ENCODE measurements at places on chromosomes 2 and 18.
A peak's percentile ranks its signal among the peaks of the same experiment; 100 is the strongest.

GRCh38 chr2:204019572-204020501 lies 83.3 kb downstream of the ICOS start:
- DNase-seq: peak; percentile 77

GRCh38 chr18:41906528-41907146 lies 48.4 kb upstream of the PIK3C3 start:
- peak; percentile 71 for DNase-seq

DNA sequence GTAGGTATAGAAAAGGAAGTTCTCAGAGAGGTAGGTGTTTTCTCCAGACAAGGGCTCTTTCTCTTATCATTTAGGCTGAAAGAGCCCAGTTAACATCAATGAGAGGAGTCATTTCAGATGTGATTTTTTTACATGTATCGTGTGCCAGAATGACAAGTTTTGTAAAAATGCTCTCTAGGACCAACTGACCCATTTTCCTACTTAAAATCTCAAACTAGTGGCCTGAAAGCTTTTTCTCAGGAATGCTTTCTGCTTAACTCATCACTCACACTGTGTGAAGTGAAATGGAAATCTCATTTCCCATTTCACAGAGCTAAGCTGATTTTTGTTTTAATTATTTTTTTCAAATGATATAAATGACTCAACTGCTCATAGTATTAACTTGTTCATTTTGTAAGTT lies 128.7 kb upstream of the CYP26B1 start:
- no peak for DNase-seq

GRCh38 chr2:216648105-216648504 lies 14.9 kb downstream of the IGFBP2 start:
- DNase-seq: peak; percentile 64

- DNase-seq: no peak
These were observed 57.2 kb downstream of the FAM171B start for GRCh38 chr2:186751078-186751477.

DNA sequence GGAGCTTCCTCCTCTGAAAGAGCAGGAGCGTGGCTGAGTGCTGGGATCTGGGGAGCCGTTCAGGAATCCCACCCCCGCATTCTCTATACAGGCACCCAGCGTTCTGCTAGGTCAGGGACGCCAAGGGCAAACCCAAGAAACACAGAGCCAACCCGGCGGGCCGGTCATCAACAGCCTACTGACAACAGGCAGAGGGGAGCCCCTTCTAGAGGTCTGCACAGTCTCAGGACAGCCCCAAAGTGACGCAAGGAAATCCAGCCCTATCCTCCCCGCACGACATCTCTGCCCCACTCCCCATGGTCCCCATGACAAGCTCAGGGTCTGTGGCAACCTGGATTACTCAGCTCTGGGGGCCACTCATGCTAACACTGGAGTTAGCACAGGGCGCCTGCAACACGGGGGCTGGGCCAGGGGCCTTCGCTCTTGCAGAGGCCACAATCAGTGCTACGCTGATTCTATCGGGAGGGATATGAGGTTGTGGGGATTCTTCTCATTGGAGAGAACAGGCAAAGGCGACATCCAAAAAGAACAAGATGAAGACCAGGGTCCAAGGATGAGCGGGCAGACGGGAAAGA lies 81.6 kb downstream of the PXDN start:
- no peak for DNase-seq

- DNase-seq: no peak
These were observed 166.5 kb upstream of the CXCR4 start for GRCh38 chr2:136284226-136285119.

DNA sequence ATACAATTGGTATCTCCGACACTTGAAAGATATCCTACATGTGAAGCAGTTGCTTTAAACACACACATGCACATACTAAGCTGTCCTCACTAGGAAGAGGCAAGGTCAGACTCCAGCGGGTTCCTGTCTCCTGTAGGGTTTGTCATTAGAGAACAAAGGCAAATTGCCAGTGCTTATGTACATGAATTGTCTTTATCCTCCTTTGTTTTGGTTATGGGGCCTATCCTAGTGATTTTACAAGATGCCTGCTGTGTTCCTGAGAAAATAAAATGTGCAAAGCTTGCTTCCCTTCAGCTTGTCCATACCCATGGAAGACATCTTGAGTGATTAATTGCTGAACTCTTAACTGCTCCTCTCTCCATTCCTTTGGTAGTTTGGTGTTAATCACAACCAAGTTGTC lies 86.7 kb upstream of the SLC39A10 start:
- no peak for DNase-seq

DNA sequence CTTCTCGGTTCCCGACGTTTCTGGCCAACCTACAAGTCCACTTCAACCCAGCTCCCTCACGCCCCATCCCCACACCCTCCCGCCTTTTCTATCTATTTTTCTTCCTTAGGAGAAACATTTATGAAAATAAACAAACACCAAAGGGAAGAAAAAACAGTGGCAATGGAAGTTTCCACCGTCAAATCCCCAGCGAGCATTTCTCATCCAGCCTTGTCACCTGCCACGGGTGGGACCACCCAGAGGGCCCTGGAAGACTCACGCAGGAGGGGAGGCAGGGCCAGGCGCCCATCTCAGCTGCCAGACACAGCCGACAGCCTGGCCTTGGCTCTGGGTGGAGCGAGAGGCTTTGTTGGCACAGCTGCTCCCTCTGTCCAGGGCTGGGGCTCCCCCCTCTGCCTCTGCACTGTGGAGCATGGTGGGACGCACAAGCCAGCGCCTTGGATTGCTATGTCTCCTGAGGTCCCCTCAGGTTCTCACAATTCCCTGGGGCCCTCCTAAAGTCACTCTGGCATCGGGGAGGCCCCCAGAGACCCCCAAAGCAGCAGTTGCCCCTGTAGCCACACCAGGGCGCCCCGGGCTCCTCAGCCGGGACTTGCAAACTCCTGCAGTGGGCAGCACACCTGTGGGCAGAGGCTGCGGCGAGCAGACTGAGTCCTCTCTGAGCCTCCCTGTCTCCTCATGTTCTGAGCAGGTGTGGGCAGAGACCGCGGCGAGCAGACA lies 395.7 kb upstream of the SALL3 start:
- DNase-seq: no peak

GRCh38 chr2:64624862-64625261 lies 28.9 kb downstream of the SERTAD2 start:
- no peak for DNase-seq

DNA sequence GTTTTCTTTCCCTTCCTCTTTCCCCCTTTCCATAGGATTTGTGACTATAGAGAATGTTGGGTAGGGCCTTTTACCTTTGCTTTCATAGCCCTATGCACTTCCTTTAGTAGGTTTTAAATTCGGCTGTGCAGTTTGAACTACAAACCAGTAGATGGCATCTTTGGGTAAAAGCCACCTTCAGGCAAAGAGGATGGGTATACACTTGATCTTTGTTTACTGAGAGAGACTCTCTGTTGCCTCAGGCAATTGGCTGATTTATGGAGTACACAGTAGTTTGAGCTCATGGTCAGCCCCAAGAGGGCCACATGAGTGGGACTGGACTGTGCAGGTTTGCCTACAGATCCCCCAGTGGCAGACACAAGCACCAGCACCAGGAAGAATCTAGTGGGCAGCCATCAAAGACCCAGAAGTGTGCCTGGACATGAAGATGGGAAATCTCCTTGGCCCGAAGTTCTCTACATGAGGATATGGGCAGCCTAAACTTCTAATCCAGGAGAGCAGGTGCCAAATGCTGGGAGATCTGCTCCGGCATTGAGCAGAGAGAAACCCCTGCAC lies 1304.3 kb upstream of the DDX18 start:
- DNase-seq: no peak

DNA sequence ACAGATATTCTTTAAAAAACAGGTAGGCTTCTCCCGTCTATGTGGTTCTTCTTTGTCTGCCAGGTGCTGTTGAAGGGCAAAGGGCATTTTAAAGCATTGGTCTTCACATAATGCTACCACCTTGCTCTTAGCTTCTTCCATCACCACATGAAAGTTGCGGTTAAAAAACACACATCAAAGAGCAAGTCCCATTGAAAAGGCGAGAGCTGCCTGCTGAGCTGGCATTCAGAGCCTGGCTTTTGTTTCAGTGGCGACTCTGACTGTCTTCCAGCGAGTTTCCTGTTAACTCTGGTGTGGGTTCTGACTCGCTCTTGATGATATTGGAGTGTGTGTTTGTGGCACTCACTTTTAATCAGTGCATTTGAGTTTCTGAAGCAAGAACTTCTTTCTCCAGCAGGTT lies 624.9 kb upstream of the FANCL start:
- DNase-seq: no peak

DNA sequence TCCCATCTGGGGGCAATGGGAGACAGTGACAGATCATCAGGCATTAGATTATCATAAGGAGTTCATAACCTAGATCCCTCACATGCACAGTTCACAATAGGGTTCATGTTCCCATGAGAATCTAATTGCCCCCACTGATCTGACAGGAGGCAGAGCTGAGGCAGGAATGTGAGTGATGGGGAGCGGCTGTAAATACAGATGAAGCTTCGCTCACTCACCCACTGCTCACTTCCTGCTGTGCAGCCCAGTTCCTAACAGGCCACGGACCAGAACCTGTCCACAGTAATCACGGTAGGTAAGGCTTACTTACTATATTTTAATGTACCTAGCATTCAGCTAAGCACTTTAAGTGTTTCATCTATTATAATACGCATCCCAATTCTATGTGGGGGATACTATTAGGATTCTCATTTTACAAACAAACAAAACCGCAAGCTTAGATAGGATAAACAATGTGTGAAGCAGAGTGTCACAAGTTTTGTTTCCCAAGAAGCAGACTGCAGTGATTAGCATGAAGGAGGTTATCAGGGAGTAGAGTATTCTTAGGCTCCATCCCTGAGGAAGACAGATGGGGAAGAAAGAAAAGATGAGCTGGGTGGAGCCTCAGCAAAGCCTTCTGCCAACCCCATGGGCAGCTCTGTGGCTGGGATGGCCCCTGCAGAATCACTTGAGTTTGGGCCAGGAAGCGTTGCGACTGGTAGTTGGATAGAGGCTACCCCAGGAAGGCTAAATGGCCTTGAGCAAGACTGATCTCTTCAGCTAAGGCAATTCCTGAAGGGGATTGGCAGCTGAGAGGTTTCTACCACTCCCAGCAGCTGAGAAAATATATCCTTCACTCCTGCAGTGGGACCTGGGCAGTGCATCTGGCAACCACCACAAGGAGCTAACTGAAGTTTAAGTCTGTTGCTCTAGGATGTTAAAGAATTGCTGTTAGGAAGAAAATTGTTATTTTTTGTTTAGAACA lies 133.1 kb downstream of the MREG start:
- DNase-seq: peak; percentile 53

- DNase-seq: no peak
These were observed 676.0 kb downstream of the NRXN1 start for GRCh38 chr2:50355891-50356290.

DNA sequence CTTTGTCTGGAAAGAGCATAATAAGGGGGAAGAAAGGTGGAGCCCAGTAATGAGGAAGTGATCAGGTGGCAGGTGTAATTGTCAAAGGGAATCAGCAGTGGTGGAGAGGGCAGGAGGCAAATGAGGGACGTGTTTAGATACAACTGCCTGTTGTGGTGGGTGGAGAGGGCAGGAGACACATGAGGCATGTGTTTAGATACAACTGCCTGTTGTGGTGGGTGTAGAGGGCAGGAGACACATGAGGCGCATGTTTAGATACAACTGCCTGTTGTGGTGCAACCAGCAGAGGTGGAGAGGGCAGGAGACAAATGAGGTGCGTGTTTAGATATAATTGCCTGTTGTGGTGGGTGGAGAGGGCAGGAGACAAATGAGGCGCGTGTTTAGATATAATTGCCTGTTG lies 173.1 kb downstream of the ANKRD30B start:
- no peak for DNase-seq

Data from ELR (cell line).